ENCODE measurements at places on chromosomes 1 and 21. TPM values are rescaled to one million over a fixed set of nuclear protein-coding genes. Genes with fewer than 3 reads are reported as not detected.

The NUP210L gene
- total RNA-seq, result not detected

The RNF2 gene
- 8.1 TPM for total RNA-seq

- H3K27ac ChIP-seq, result no peak overlapping the region
- no peaks in the 10 kb centered on the region for H3K36me3 ChIP-seq
- DNase-seq, result no peak
- H3K4me1 ChIP-seq, result peaks cover 29% of the 10 kb centered on the region
- no peaks in the 10 kb centered on the region for H3K27me3 ChIP-seq
- H3K4me3 ChIP-seq, result no peak overlapping the region
Observed at GRCh38 chr1:118144684-118145083, 40.3 kb downstream of the SPAG17 start.

DNA sequence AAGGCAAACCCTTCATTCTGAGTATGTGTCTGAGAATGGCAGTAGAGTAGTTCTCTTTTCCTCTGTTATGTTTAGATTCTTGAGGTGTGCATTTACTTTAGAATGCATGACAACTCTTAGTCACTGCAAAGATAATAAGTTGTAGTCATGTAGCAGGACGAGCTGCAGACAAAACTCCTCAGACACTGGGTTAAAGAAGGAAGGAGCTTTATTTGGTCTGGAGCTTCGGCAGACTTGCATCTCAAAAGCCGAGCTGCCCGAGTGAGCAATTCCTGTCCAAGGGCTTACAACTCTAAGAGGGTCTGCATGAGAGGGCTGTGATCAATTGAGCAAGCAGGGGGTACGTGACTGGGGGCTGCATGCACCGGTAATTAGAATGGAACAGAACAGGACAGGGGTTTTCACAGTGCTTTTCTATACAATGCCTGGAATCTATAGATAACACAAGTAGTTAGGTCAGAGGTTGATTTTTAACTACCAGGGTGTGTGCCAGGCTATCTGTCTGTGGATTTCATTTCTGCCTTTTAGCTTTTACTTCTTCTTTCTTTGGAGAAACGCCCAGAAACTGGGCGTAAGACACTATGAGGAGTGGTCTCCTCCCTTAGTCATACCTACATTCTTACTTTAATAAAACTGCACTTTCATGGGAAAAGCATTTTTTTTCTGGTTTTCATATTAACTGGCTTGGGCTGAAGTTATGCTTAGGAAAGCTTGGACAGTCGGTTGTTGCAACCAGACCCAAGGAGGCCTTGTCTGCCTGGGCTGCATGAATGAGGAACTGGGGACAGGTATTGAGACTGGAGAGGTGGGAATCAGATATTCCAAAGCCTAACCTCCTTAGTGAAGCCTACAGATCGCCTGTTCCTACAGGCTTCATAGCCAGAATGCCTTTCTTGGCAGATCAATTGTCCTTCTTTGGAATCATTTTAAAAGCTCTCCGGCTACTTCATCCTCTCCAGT is 115.1 kb downstream of the RHOU start:
- H3K4me3 ChIP-seq, result no peak overlapping the region
- H3K36me3 ChIP-seq, result no peaks in the 10 kb centered on the region

GRCh38 chr1:8303141-8303540 is 14.8 kb upstream of the SLC45A1 start:
- H3K4me1 ChIP-seq, result peaks cover 4% of the 10 kb centered on the region
- no peaks in the 10 kb centered on the region for H3K36me3 ChIP-seq
- no peaks in the 10 kb centered on the region for H3K27me3 ChIP-seq
- no peak overlapping the region for H3K4me3 ChIP-seq
- no peak for DNase-seq

GRCh38 chr1:103341377-103341880 is 184.1 kb upstream of the RNPC3 start:
- no peak overlapping the region for H3K4me3 ChIP-seq
- no peak for DNase-seq
- no peaks in the 10 kb centered on the region for H3K4me1 ChIP-seq
- no peak overlapping the region for H3K27ac ChIP-seq
- H3K36me3 ChIP-seq, result no peaks in the 10 kb centered on the region

Data from SJSA1 (cell line).